ENCODE measurements at places on chromosomes 11 and 22. TPM values are rescaled to one million over a fixed set of nuclear protein-coding genes. Genes with fewer than 3 reads are reported as not detected.

TEX54 gene
- total RNA-seq: not detected

USP2 gene
- total RNA-seq: 1.5 TPM

TTLL1 gene
- 17.5 TPM for total RNA-seq

TESMIN gene
- total RNA-seq: 1.3 TPM

KLHDC7B gene
- total RNA-seq: 0.13 TPM

SHISAL1 gene
- total RNA-seq: 47.0 TPM

C11orf52 gene
- 2.0 TPM for total RNA-seq

MIEF1 gene
- 26.4 TPM for total RNA-seq

DGCR8 gene
- total RNA-seq: 28.5 TPM

MRGPRF gene
- 26.2 TPM for total RNA-seq

GGTLC2 gene
- not detected for total RNA-seq

SSRP1 gene
- total RNA-seq: 53.3 TPM

CCDC73 gene
- not detected for total RNA-seq

CABP7 gene
- not detected for total RNA-seq

MMP12 gene
- 0.26 TPM for total RNA-seq

TBC1D10A gene
- 18.0 TPM for total RNA-seq

BIK gene
- total RNA-seq: not detected

TXN2 gene
- 36.6 TPM for total RNA-seq

FXYD6 gene
- 3.9 TPM for total RNA-seq

GANAB gene
- total RNA-seq: 282 TPM

SGSM1 gene
- total RNA-seq: 0.22 TPM

CREB3L1 gene
- total RNA-seq: 23.1 TPM

OR4P4 gene
- total RNA-seq: not detected

SLC43A1 gene
- total RNA-seq: 14.5 TPM

KRTAP5-1 gene
- not detected for total RNA-seq

TRPM5 gene
- total RNA-seq: not detected

PPP2R1B gene
- total RNA-seq: 40.2 TPM

SYT7 gene
- 4.3 TPM for total RNA-seq

CHST1 gene
- 1.4 TPM for total RNA-seq

MALAT1 gene
- total RNA-seq: 22,250 TPM

UPK2 gene
- not detected for total RNA-seq

OSM gene
- total RNA-seq: not detected

MS4A12 gene
- total RNA-seq: not detected

SLN gene
- not detected for total RNA-seq

MIAT gene
- total RNA-seq: 0.78 TPM

CECR2 gene
- total RNA-seq: under 0.01 TPM

HBG2 gene
- total RNA-seq: not detected

ELF5 gene
- total RNA-seq: not detected

OR51B2 gene
- total RNA-seq: not detected

SLCO2B1 gene
- not detected for total RNA-seq

NLRP14 gene
- 0.13 TPM for total RNA-seq

CDCA5 gene
- 5.4 TPM for total RNA-seq

FXYD2 gene
- 0.13 TPM for total RNA-seq

WT1 gene
- total RNA-seq: not detected

SEC14L6 gene
- total RNA-seq: 2.6 TPM

DNAJB7 gene
- not detected for total RNA-seq

OR52N5 gene
- not detected for total RNA-seq

TYR gene
- not detected for total RNA-seq

CDC42BPG gene
- under 0.01 TPM for total RNA-seq

NCAM1 gene
- 1.4 TPM for total RNA-seq

Data from articular chondrocyte of knee joint (primary cell).